ENCODE measurements at places on chromosomes 6 and 20. TPM values are rescaled to one million over a fixed set of nuclear protein-coding genes. Genes with fewer than 3 reads are reported as not detected.

Gene KIAA0408
- not detected for polyA plus RNA-seq

- no peak for DNase-seq
- H3K27ac ChIP-seq = no peak overlapping the region
- no peak overlapping the region for H3K4me3 ChIP-seq
- H3K36me3 ChIP-seq = no peaks in the 10 kb centered on the region
Measured at GRCh38 chr20:54227241-54227640, 19.4 kb downstream of the PFDN4 start.

- H3K4me1 ChIP-seq = no peaks in the 10 kb centered on the region
- H3K4me3 ChIP-seq = no peak overlapping the region
- peaks cover 3% of the 10 kb centered on the region for H3K36me3 ChIP-seq
- no peaks in the 10 kb centered on the region for H3K27me3 ChIP-seq
- H3K27ac ChIP-seq = no peak overlapping the region
Measured at GRCh38 chr6:13183415-13184088, 144.8 kb downstream of the TBC1D7 start.

- H3K27ac ChIP-seq = no peak overlapping the region
- no peak overlapping the region for H3K4me3 ChIP-seq
- H3K4me1 ChIP-seq = no peaks in the 10 kb centered on the region
- peak; percentile 26 for DNase-seq
Measured at GRCh38 chr6:17012421-17013225, 89.2 kb upstream of the STMND1 start.

- no peaks in the 10 kb centered on the region for H3K27me3 ChIP-seq
- no peak overlapping the region for H3K27ac ChIP-seq
- no peak for DNase-seq
- H3K36me3 ChIP-seq = no peaks in the 10 kb centered on the region
Measured at GRCh38 chr6:33160096-33160495, 32.2 kb downstream of the COL11A2 start.

DNA sequence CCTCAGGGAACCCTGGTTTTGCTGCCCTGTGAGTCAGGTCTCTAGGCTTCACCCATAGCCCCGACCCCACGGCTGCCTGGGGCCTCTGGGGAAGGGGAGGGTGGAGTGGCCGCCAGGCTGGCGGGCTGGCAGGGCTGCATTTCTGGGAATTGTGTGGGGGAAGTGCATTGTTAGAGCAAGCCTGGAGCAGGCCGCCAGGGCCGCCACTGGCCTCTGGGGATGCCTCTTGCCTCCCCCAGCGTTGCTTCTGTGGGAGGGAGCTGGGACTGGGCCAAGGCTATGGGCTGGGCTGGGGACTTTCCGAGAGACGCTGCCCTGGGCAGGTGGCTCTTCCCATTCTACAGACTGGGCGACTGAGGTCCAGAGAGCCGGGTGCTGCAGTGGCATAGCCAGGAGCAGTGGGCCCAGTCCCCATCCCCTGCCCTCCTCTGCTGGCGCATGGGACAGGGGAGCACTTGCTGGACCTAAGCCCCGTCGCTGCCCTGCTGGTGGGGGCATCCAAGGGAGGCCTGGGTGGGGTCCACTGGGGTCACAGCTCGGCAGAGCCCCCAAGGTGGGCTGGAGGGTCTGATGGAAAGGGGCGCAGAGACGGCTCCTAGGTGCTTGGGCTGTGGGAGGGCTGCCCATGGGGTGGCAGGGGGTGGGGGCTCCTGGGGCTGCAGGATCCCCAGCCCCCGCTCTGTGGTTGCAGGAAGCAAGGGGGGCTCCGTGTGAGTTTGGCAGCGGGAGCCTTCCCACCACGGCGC is 6.6 kb upstream of the SOX18 start:
- no peak for DNase-seq
- no peak overlapping the region for H3K4me3 ChIP-seq
- no peaks in the 10 kb centered on the region for H3K36me3 ChIP-seq
- H3K27ac ChIP-seq = no peak overlapping the region

GRCh38 chr6:79797163-79797764 is 150.1 kb downstream of the ELOVL4 start:
- no peak for DNase-seq
- H3K27me3 ChIP-seq = no peaks in the 10 kb centered on the region
- no peaks in the 10 kb centered on the region for H3K36me3 ChIP-seq

Gene LAMA2
- 12.7 TPM for polyA plus RNA-seq

- no peak overlapping the region for H3K27ac ChIP-seq
- no peaks in the 10 kb centered on the region for H3K4me1 ChIP-seq
- H3K36me3 ChIP-seq = no peaks in the 10 kb centered on the region
- no peak for DNase-seq
- no peak overlapping the region for H3K4me3 ChIP-seq
Measured at GRCh38 chr6:45049188-45049843, 278.8 kb upstream of the RUNX2 start.

DNA sequence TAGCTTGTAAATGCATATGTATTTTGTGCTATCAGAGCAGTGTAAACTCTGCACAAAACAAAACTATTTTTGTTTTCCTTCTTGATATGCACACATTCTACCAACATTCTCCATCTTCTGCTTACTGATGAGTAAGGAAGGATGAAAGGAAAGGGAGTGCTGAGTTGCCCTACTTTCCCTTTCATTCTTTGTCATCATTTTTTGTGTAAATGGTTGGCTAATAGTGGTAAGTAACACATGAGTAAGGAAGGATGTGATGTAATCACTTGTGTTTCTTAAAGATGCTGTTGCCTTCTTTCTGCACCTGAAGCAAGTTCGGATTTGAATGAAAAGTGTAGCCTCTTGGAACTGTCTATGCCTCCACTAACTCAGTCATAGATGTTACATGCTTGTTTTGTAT is 4.6 kb upstream of the REV3L start:
- H3K36me3 ChIP-seq = no peaks in the 10 kb centered on the region
- DNase-seq = no peak
- no peak overlapping the region for H3K4me3 ChIP-seq
- H3K27me3 ChIP-seq = no peaks in the 10 kb centered on the region
- no peaks in the 10 kb centered on the region for H3K4me1 ChIP-seq

GRCh38 chr20:47276851-47277534 is 79.5 kb downstream of the ZMYND8 start:
- H3K4me1 ChIP-seq = no peaks in the 10 kb centered on the region
- H3K36me3 ChIP-seq = peaks cover 4% of the 10 kb centered on the region
- no peak overlapping the region for H3K4me3 ChIP-seq
- DNase-seq = no peak
- no peaks in the 10 kb centered on the region for H3K27me3 ChIP-seq
- H3K27ac ChIP-seq = no peak overlapping the region

Gene PRND
- polyA plus RNA-seq = not detected

DNA sequence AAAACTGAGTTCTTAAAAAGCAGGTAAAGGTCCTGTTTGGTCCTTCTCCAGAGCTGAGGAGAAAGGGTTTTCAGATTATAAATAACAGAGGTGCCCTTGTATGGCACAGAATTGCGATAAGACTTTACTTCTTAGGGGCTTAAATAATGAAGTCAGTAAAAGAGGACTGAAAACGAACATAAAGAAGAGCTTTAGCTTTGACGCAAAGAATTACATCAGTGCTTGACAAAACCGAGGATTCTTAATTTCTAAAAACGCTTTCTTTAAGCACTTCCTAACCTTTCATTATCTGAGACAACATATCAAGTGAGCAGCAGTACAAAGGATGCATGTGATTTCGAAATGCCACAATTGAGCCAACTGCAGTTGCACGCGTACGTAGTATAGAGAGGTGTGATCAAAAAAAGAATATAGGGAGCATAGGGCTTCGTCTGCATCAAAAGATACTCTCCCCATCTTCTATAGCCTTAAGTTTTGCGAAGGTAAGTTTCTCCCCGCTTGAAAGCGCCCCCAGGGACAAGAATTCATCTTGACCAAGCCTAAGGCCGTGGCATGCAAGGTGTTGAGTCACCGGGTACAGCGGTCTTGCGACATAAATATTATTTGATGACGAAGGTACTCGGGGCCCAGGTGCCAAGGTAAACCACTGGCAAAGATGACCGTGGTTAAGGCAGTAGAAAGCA is 778 bp upstream of the LOC128125822 start:
- no peaks in the 10 kb centered on the region for H3K4me1 ChIP-seq
- H3K27me3 ChIP-seq = no peaks in the 10 kb centered on the region
- H3K4me3 ChIP-seq = peak overlapping the region; percentile 94
- H3K27ac ChIP-seq = peak overlapping the region; percentile 89

DNA sequence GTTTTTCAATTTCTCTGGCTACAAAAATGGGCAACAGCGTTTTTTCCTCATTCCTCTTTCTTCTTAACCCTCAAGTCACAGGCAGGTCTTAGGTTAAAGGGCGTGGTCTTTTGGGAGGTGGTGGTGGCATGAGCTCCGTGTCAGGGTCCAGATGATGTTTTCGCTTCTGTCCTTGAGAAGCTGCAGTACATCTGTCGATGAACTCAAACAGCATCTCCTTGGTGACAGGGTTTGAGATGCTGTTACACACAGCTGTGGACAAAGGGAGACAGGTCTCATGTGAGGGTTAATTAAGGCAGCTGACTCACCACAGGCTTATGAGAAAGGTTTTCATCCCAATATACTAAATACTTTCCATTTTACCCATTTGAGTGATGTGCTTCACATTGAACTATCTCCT is 350.8 kb downstream of the RNGTT start:
- no peak overlapping the region for H3K4me3 ChIP-seq
- H3K4me1 ChIP-seq = no peaks in the 10 kb centered on the region
- no peak for DNase-seq

DNA sequence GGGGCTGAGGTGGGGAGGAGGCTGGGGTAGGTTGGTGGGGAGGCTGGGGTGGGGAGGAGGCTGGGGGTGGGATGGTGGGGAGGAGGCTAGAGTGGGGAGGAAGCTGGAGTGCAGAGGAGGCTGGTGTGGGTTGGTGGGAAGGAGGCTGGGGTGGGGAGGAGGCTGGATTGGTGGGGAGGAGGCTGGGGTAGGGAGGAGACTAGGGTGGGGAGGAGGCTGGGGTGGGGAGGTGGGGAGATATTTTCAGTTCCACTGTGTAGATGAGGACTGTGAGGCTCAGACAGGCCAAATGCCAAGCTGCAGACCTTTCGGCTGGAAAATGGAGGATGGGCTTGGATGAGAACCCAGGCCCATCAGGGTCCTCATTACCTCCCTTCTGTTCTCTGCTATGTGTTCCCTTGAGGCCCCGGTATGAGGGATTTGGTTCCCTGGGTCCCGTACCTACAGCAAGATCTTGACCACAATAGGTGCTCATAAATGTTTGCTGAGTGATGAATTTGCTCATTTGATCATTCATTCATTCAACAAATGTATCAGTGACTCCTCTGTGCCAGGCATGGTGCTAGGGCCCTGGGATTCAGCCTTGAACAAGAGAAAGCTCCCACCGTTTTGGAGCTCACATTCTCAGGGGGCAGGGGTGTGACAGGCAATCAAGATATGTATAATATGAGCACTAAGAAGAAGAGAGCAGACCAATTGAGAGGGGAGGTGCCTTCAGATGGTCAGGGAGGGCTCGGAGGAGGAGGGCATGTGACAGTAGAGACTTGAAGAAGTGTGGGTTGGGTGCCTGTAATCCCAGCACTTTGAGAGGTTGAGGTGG is 36.1 kb upstream of the NOL4L start:
- H3K4me1 ChIP-seq = no peaks in the 10 kb centered on the region
- no peak for DNase-seq
- no peak overlapping the region for H3K4me3 ChIP-seq

Gene TOX2
- 1.7 TPM for polyA plus RNA-seq

DNA sequence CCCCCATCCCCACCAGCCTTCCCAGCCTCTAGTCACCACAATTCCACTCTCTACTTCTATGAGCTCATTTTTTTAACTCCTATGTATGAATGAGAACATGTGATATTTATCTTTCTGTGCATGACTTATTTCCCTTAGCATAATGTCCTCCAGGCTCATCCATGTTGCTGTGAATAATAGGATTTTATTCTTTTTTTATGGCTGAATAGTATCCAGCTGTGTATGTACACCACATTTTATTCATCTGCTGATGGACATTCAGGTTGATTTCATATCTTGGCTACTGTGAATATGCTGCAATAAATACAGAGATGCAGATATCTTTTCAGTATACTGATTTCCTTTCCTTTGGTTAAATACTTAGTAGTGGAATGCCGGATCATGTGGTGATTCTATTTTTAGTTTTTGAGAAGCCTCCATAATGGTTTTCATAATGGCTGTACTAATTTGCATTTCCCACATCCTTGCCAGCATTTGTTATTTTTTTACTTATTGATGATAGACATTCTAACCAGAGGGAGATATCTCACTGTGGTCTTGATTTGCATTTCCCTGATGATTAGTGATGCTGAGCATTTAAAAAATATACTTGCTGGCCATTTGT is 194.9 kb downstream of the PACRG start:
- no peaks in the 10 kb centered on the region for H3K27me3 ChIP-seq
- no peak overlapping the region for H3K27ac ChIP-seq
- H3K4me1 ChIP-seq = no peaks in the 10 kb centered on the region

All from small intestine (tissue), 16 donors.